Myometrial cell (primary cell): ENCODE measurements at places on chromosomes 4 and X. TPM values are rescaled to one million over a fixed set of nuclear protein-coding genes. Genes with fewer than 3 reads are reported as not detected.

Gene SSX4B
- not detected in 2 replicates for total RNA-seq

Gene DDX53
- total RNA-seq, result not detected in 2 replicates

Gene ARX
- total RNA-seq, result not detected in 2 replicates

Gene RNF212
- 1.6 TPM in 1 of 2 replicates, not detected in the other for total RNA-seq

Gene AFP
- 1.2 TPM in 1 of 2 replicates, not detected in the other for total RNA-seq

Gene TMEM154
- total RNA-seq, result 18.7 and 22.2 TPM in 2 replicates

Gene YY2
- total RNA-seq, result 0.29 and 1.1 TPM in 2 replicates

Gene MOB1B
- total RNA-seq, result 9.5 and 10.3 TPM in 2 replicates

Gene P2RY8
- total RNA-seq, result not detected in 2 replicates

Gene MAB21L2
- 0.58 TPM in 1 of 2 replicates, not detected in the other for total RNA-seq

Gene PRDM8
- 8.2 and 29.1 TPM in 2 replicates for total RNA-seq
